Activated gamma-delta T cell (primary cell): ENCODE measurements at places on chromosomes 13 and 19.
A peak's percentile ranks its signal among the peaks of the same experiment; 100 is the strongest.

DNA sequence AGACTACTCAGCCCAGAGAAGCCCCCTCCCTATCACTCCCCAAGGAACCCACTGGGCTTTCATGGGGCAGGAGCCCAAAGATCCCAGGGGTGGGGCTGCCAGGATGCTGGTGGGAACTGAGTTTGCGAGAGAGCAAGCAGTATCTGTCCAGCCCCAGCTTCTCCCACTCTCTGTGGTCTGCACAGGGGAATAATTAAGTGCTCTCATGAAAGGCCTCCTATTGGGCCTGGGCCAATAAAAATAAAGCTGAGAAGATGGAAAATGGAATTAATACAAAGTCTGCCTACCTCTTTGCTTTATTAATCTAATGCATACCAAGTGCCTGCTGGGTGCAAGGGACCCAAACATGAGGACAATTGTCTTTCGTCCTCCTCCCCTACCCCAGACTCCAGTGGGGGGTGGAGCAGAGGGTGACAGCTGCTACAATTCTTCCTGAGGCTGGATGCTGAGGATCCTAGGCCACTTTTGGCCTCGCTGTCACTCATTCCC is 5.4 kb downstream of the DDX39A start:
- no peak for DNase-seq

- no peak for DNase-seq
These were observed 627.9 kb upstream of the KLF12 start for GRCh38 chr13:74761801-74762757.

DNA sequence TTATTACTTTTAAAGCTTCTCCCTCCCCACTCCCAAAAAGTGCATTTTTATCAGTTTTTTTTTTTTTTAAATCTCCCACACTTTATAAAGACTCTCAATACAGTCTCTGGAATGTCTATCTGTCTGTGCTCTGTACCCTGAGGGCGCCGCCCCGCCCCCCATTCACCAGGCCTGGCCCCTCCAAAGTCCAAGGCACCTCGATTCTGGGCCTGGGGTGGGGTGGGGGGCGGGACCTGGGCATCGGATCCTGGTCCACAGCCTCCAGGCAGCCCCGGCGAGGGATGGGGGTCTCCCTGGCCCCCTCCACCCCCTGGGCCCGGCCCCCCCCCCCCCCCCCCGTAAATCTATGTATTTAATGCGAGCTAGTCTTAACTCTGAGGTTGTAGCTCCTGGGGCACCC is 23.3 kb downstream of the ZBTB7A start:
- no peak for DNase-seq

DNA sequence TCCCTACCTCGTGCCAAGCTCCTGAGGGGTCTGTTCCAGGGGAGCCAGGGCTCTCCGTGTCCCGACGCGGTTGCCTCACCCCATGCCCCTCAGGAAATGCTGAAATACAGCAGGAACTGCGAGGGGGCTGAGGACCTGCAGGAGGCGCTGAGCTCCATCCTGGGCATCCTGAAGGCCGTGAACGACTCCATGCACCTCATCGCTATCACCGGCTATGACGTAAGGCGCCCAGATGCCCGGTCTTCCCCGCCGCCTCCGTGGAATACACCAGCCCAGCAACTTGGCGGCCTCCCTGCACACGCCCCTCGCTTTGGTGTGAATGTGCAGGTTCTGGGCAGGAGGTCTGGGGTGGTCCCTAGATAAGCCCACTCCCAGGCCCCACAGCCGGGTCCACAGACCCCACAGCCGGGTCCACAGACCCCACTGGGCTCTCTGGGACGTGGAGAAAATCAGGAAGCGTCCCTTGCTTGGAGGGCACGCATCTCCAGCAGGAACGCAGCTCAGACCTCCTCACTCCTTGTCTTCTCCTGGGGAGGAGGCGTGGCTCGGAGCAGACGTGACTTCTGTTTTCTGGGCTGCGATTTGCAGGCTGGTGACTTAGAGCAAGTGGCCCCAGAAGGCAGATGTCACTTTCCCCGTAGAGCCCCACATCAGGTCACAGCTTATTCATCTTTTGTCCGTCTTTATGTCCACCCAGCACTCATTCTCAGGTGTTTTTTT is 19.4 kb upstream of the F7 start:
- DNase-seq = no peak

DNA sequence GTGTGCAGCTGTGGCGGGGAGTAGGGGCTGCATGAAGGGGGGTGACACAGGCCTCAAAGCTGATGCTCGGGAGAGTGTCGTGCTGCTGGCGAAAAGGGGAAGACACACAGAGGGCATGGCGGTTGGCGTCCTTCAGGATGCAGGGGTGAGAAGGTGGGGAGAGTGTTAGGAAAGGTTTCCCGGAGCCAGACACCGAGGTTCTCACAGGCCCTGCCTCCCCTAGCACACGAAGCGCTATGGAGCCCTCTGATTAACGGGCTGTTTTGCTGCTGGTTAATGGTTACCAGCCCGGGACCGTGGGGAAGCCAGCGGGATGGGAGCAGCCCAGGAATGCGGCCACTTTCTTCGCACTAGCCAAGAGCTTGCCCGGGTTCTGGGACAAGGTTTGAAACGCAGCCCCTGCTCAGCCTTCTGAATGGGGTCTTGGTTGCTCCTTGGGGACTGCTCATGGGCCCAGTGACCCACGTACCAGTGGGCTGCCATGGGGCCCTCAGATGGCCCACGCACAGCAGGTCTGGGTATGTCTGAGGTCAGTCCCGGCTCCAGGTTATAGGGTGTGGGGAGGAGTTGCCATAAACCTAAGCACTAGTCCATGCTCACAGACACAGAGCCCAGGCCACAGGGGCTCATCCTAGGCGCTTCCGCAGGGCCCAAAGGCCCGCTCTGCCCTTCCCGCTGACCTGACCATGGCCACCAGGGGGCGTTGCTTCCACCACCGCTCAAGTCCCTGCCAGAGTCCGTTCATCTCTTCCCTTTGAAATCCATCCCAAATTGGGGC is 31.3 kb upstream of the ISYNA1 start:
- DNase-seq = no peak

DNA sequence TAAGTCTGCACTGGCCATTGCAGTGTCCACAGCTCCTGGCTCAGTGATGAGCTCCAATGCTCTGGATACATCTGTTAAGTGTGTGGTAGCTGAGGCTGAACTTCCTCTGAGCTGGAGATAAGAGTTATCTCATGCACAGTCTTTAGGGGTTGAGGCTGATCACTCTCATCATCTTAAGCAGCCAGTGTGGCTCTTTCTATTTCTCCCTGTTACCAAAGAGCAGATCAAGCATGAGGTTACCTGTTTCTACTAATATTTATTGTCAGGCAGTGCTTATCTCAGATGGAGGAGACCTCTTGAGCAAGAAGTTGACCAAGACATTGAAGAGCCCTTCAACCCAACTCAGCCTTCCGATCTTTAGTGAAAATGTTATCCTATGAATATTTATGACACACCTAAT is 6.6 kb upstream of the OR10H2 start:
- no peak for DNase-seq

GRCh38 chr19:30393046-30393445 is 20.9 kb downstream of the ZNF536 start:
- no peak for DNase-seq

- DNase-seq = no peak
These were observed 22.5 kb upstream of the KLF2 start for GRCh38 chr19:16301999-16302694.

GRCh38 chr13:35512271-35512920 is 35.9 kb upstream of the MAB21L1 start:
- DNase-seq = no peak

GRCh38 chr13:48192411-48192935 is 40.5 kb upstream of the ITM2B start:
- no peak for DNase-seq

DNA sequence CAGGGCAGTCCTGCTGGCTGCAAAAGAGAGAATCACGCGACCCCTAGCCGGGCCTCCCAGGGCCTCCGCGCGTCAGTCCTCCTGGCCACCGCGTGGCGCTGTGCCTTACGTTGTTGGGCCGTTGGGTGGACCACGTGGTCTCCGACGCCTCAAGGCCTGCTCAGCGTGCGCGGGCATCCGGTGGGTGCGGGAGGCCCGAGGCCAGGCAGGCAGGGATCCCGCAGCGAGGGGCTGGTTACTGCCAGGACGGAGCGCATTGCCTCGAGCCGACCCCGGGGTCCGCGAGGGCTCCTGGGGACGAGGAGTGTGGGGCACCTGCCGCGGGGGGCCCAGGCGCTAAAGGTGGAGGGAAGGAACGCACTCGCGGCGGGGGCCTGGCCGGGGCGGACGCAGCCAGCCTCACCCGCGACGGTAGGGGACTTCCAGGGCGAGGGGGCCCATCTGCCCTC is at the start of gene TDRD12:
Gene TDRD12, plus strand, starts transcription at position 157 of the 449 bp plus-strand sequence. CDS start 306 bp downstream, outside the sequence.
- no peak for DNase-seq

- no peak for DNase-seq
These were observed 48.8 kb upstream of the INTS6 start for GRCh38 chr13:51501592-51502152.

DNA sequence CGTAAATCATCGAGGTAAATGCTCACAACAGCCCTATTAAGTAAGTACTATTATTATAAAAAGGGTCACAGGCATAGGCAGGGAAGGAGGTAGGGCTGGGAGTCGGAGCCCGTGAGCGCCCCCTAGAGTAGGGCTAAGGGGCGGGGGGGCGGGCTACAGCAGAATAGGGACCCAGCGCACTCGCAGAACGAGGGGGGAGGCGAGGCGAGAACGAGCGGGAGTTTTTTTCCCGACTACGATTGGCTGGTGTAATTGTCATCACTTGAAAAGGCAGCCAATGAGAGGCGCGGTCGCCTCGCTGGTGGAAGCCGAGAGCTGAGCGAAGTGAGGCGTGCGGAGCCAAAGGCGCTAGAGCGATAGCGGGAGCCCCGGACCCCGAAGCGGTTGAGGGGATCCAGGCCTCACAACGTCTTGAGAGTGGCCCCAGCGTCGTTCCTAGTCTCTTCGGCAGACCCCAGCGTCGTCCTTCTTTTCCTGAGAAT is 24.2 kb downstream of the KEAP1 start:
- peak; percentile 63 for DNase-seq

DNA sequence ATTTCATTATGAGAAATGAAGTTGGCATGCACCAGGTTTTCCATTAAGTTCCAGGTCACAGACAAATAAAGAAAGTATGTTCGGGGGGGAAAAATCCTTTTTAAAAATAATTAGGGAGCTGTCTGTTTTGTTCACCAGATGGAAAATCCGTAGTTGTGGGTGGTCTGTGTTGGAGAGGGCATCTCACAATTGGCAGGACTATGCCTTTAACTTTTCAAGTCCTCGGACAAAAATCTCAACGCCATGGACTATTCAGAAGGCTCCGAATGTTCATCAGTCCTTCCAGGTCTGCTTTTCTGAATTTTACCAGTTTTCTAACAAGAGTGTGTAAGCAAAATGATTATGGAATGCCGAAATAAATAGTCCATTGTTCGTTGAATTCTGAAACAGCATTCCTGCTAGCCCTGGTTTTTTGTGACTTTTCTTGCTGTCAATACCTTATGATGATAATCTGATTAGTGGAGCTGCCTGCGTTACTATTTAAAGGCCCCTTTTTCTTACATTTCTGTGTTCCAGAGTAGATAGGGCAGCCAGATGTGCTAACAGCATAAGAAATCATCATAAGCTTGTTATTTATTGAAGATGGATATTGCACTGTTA is 146.9 kb downstream of the TM9SF2 start:
- no peak for DNase-seq

DNA sequence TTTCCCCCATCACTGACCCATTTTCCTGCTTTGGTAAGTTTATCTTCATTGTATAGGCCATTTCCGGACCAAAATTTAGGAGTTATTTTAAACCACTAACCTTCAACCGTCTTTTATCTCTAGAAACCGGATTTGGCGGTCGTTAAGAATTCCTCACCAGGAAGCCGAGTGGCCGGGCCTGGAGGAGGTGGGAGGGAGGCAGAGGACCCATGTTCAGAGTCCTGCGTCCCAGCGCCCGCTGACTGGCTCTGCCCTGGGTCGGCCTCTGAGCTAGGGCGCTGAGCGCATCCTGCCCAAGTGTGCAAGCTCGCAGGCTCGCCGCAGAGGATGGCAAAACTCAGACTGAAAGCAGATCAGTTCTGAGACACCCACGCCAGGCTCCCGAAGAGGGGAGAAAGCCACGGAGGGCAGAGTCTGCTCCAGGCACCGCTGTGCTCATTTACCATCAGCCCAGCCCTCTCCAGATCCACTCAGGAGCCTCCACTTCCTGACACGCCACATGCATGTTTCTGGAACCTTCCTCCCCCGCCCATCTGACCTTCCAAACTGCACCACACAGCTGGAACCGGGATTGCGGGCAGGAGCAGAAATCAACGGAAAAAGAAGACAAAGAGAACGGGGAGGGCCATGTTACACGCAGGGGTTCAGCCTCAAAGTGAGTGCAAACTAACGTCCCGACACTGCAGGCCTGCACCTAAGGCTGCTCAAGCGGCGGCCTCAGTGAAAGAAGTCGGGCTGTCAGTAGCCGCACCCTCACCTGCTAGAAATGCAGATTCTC is 8.3 kb downstream of the COL4A1 start:
- DNase-seq = no peak

DNA sequence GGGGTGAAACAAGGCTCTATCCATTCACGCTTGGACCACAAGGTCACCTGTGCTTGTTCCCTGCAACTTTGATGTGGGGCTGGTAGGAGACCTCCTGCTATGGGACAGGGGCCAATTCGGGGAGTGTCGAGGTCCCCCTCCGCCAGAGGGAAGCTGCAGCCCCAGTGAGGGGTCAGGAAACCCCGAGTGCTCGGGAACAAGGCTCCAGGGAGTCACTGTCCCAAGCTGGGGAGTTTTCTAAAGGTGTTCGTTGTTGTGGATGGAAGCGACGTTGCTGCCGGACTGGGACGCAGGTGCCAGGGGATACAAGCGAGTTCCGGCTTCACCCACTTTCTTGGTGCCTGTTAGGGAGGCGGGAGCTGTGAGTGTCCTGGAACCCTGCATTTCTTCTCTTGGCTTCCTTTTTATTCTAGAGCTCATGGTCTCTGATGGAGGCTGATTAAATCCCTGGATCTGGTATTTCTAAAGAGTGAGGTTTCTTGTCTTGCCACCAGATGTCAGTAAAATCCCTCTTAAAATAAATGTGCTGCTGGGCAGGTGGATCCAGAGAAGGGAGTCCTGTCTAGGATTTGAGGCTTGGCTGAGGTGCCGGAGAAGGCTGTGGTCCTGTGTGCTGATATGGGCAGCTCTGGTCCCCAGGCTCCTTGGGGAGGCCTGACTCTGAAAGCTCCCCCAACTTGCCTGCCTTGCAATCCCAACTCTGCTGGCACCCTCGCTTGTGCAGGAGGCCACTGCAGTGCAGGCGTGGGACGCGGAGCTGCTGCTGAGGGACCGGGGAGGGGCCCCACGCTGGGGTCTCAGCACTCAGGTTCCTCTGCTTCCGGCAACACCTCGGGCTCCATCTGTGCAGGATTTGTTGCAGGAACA is 153.9 kb downstream of the TEX29 start:
- DNase-seq = no peak

- DNase-seq = no peak
These were observed 1.3 kb downstream of the CCDC9 start for GRCh38 chr19:47257411-47258169.

GRCh38 chr13:40233731-40234195 is 432.7 kb downstream of the FOXO1 start:
- no peak for DNase-seq

DNA sequence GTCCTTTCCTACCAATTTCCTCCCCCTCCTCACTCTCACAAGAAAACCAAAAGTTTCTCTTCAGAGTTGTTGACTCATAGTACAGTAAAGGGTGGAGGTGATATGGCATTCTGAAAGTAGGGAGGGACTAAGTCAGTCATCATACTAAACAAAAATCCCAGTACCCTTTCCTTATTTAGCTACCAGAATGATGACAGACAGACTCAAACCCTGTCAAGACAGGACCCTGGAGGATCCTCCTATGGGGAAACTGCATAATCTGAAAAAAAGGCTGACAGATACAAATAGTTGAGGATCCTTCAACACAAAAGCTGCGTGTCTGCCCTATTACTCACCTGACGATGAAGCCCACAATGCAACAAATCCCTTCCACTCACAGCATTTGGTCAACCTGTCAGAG is 55.5 kb downstream of the CYSLTR2 start:
- DNase-seq = no peak
